ENCODE measurements at places on chromosomes 4 and X.

- no peak for DNase-seq
Measured at GRCh38 chrX:111329370-111329769, 59.1 kb upstream of the CAPN6 start.

GRCh38 chr4:24897639-24898038, 15.2 kb downstream of the CCDC149 start:
- no peak for DNase-seq

DNA sequence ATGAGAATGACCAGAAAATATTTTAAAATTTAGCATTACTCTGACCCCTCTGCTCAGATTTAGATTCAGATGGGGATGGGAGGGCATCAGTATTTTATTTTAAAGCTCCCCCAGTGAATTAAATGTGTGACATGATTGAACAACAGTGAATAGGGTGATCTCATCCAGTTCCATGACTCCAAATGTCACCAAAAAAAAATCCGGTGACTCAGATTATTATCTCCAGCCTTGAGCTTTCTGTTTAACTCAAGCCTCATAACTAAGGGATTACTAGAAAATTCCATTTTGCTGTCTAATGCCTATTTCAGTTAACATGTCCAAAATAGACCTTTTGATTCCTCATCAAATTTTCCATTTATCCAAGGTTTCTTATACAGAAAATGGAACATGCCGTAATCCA, 121.8 kb upstream of the TMEM47 start:
- no peak for DNase-seq

- DNase-seq = no peak
Measured at GRCh38 chr4:7041801-7042502, 1.2 kb upstream of the TADA2B start.

DNA sequence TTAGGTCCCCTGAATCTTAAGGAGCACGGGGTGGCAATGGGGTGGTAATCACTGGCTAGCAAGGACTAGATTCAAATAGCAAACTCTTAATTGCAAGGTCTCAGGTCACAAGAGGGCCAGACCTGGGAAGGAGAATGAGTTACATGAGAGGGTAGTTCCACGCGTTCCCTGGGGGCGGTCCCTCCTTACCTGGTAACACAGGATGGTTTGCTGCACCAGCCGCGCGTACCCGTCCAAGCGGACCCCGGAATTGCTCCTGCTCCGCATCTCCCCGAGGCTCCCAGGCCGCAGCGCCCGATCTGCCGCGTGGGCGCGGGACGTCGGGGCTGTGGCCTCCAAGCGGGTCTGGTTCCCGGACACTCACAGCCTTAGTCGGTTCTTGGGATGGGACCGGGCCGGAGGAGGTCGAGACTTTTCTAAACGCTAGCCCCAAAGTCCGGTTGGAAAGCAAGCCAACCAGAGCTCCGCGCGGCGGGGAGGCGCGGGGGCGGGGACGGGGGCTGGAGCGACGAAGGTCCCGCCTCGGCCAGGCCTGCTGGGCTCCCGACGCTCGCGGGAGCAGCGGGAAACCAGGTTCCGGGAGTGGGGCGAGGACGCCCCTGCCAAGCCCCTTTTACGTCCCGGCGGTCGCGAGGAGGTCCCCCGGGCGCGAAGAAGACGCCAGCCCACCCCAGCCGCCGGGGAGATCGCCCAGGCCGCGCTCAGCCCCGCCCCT, at the start of gene PHKA2:
PHKA2 (minus strand) TSS at position 449 of the 715 bp plus-strand sequence; CDS start at position 267, 182 bp downstream.
- DNase-seq = peak; percentile 10

- no peak for DNase-seq
Measured at GRCh38 chr4:129342819-129343408, 247.0 kb downstream of the C4orf33 start.

DNA sequence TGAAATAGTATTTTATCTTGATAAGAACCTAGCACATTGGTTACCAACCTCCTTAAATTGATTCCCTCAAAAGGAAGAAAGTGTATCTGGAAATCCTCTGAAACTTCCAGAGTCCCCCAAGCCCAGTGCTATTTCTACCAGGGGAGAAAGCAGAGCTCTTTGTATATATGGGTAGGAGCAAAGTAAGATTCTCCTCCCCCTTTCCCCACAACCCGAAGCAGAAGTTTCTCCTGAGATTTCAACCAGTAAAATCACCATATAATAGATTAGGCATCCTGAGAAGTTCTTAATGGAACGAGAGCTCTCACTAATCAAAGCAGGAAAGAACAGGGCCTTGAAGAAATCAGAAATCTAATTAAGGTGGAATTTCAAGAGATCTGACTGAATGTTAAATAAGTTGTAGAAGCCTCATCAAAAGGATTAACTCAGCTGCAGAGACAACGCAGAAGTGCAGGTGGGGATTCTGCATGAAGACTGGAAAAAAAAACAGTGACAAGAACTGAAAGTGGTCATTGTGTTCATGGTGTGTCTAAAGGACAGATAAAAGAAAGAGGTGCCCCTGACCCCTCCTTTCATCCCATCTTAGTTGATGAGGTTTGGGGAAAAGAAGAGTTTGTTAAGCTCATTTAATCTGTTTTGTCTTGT, 39.1 kb downstream of the VSIG4 start:
- DNase-seq = no peak

- no peak for DNase-seq
Measured at GRCh38 chr4:92299152-92299551, 4.6 kb upstream of the GRID2 start.

DNA sequence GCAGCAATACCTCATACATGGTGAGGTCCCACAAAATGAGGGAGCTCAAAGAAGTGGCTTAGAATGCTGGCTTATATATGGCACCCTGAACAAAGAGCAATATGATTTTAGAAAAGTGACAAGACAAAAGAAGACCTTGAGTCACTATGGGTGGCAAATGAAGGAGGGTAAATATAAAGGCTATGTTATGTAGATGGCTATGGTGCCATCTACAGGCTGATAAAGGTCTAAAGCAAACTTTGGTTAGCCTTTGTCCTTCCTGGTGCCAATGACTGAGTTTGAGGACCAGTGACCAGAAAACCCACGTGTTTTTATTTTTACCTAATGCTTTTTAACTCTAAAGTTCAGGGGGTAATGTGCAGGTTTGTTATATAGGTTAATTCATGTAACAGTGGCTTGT, 151.8 kb downstream of the CCNG2 start:
- DNase-seq = no peak

DNA sequence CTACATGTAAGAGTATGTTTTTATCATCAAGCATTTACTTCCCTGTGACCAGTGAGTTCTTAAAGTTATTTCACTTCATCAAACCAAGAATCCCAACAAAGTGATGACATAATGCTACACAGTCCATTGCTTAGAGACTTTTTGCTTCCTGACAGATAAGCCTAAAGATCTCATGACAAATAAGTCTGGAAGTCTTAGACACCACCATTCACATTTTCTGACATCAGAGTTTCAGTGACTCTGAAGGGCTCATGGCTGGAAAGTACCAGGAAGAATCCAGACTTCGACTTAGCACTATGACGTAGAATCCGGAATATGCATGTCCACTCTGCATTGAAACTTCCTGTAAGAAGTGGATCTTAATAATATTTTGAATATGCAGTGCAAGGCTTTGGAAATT, 53.7 kb downstream of the CLDN22 start:
- no peak for DNase-seq

GRCh38 chr4:85548116-85548515, 73.2 kb downstream of the ARHGAP24 start:
- no peak for DNase-seq

GRCh38 chr4:24105327-24106038, 215.6 kb upstream of the PPARGC1A start:
- DNase-seq = no peak

GRCh38 chr4:142262956-142263355, 583.1 kb downstream of the INPP4B start:
- no peak for DNase-seq

DNA sequence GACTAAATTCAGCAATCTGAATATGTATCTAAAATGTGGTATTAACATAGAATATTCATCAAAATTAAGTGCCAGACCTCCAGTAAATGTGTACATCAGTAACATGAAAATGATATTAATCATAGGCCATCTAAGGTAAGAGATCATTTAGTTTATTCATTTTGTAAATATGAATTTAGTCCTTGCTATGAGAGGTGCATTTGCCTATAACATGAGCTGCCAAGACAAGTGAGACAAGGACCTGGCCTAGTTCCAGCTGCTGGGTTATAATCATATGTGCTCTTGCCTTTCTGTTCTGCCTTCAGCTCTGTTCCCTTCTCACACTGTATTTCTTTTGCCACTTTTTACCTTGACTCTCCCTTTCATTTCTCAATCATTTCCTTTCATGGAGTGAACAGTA, 160.0 kb downstream of the STIM2 start:
- no peak for DNase-seq

DNA sequence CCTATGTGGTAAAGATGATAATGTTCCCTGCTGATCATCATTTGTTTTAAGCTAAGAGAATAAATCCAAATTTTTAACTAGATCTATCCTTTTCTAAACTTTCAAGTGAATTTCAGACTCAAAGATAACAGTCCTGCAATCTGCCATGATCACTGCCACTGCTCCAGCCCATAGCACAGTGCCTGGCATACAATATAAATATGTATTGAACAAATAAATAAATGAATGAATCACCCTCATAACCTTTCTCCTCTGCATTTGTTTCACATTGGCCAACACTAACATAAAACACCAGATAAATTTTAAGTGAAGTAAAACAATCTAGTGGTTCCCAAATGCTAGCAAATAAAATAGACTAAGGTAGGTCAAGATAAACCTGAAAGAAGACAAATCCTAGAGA, 439.0 kb downstream of the GPM6A start:
- DNase-seq = no peak
